ENCODE measurements at places on chromosomes 1 and 21. TPM values are rescaled to one million over a fixed set of nuclear protein-coding genes. Genes with fewer than 3 reads are reported as not detected.
A peak's percentile ranks its signal among the peaks of the same experiment; 100 is the strongest.

DNA sequence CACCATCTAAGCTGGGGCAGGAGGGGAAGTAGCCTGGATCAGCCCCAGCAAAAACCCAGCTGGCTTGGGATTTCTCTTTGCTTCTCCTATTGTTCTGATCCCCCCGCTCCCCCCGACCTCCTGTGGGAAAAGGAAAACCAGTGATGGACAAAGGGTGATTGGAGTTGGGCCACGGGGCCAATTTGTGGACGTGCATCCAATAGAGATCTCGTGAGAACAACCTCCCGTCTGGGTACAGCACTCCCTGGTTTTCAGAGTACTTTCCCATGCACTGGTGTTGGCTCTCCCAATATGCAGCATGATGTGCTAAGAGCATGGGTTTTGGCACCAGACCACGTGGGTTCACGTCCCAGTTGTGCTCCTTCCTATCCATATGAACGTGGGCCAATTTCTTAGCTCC lies 9.0 kb downstream of the BLACAT1 start:
- peak overlapping the region; percentile 83 for H3K27ac ChIP-seq
- peaks cover 80% of the 10 kb centered on the region for H3K4me1 ChIP-seq
- H3K36me3 ChIP-seq = no peaks in the 10 kb centered on the region
- H3K4me3 ChIP-seq = no peak overlapping the region
- no peaks in the 10 kb centered on the region for H3K27me3 ChIP-seq
- no peak for DNase-seq

DNA sequence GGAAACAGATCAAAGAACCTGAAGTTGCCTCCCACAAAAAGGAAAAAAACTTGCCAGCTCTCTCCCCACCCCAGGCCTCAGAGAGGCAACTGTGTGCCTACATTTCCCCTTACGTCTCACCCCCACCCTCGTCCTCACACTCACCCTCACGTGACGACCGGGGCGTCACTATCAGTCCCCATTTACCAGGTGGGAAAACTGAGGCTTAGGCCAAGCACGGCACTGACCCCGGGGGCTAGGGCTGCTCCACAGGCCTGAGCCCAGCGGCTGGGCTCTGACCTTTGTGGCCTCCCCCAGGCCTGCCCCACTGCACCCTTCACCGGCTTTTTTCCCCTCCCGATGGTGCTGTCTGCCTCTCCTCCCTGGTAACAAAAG lies 51.5 kb upstream of the RUNX3 start:
- H3K36me3 ChIP-seq = no peaks in the 10 kb centered on the region
- DNase-seq = no peak
- H3K4me3 ChIP-seq = no peak overlapping the region
- no peaks in the 10 kb centered on the region for H3K4me1 ChIP-seq
- H3K27me3 ChIP-seq = no peaks in the 10 kb centered on the region

DNA sequence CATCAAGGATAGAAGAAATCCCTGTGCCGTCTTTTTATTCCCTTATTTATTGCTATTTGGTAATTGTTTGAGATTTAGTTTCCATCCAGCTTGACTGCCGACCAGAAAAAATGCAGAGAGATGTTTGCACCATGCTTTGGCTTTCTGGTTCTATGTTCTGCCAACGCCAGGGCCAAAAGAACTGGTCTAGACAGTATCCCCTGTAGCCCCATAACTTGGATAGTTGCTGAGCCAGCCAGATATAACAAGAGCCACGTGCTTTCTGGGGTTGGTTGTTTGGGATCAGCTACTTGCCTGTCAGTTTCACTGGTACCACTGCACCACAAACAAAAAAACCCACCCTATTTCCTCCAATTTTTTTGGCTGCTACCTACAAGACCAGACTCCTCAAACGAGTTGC lies 99.0 kb downstream of the TGFB2 start:
- DNase-seq = no peak
- no peaks in the 10 kb centered on the region for H3K36me3 ChIP-seq
- H3K27me3 ChIP-seq = no peaks in the 10 kb centered on the region

DNA sequence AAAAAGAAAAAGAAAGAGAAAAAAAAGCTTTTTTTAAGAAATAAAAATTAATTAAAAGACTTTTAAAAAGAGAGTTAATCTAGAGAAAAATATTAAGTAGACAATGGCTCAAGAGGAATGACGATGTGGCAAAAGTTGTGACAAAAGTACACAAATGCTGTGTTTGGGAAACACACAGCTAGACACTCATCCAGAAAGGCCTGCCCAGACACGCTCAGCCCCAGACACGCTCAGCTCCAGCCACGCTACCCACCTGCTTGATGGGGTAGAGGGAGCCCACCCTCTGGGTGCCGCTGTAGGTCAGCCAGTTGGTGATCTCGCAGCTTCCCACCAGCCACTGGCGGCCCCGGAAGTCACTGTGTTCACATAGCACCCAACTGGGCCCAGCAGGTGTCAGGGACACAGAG lies 10.2 kb downstream of the CD52 start:
- DNase-seq = no peak
- H3K27me3 ChIP-seq = no peaks in the 10 kb centered on the region
- no peaks in the 10 kb centered on the region for H3K36me3 ChIP-seq
- H3K4me1 ChIP-seq = no peaks in the 10 kb centered on the region
- H3K27ac ChIP-seq = no peak overlapping the region

DNA sequence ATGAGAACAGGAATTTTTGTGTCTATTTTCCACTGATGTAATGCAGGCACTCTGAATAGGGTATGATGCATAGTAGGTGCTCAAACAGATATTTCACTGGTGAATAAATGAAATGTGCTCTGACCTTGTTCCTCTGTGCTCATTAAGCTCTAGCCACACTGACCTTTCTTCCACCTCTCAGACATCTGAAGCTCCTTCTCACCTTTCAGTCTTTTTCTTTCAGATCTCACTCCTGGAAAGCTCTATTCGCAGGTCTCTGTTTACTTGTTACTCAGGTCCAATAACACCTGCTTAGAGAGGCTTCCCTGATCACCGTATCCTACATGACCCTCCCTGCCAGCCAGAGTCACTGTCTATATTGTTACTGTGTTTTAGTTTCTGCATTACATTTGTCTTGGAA lies 59.2 kb upstream of the IVNS1ABP start:
- H3K27me3 ChIP-seq = no peaks in the 10 kb centered on the region
- H3K27ac ChIP-seq = no peak overlapping the region
- no peak for DNase-seq
- no peak overlapping the region for H3K4me3 ChIP-seq
- H3K36me3 ChIP-seq = no peaks in the 10 kb centered on the region
- no peaks in the 10 kb centered on the region for H3K4me1 ChIP-seq

GRCh38 chr1:20972855-20973254 lies 185.7 kb upstream of the HP1BP3 start:
- DNase-seq = no peak
- H3K36me3 ChIP-seq = peaks cover 24% of the 10 kb centered on the region
- H3K27ac ChIP-seq = no peak overlapping the region

DNA sequence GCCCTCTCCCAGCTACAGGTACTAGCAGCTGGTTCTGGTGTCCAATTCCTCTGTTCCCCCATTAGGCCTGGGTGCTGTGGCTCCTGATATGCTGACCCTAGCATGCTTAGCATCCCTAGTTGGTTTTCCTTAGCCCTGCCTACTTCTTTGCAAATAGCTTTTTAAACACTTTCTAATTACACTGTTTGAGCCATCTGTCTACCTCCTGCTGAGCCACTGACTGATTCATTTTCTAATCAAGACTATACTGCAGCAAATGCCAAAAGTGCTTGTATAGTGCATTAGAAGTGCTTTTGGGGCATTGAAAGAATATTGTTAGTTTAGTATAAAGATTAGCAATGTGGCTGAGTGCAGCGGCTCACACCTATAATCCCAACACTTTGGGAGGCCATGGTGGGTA lies 36.3 kb downstream of the ERICH3 start:
- no peak for DNase-seq
- no peaks in the 10 kb centered on the region for H3K4me1 ChIP-seq
- H3K27ac ChIP-seq = no peak overlapping the region
- H3K36me3 ChIP-seq = no peaks in the 10 kb centered on the region
- no peak overlapping the region for H3K4me3 ChIP-seq

DNA sequence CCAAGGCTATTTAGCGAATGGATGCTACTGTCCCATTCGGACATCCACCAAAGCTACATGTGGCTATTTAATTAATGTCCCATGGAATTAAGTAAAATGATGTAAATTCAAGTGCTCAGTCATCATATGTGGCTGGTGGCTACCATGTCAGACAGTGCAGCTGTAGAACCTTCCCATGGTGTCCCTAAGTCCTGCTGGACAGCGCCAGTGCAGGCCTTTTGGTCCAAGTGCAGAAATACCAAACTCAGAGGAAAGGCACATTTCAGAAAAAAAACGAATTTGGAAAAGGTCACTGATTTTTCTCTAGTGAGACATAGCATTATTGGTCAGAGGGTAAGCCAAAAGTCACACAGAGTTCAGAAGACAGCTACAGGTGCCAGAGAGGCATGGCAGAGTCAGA lies 17.6 kb downstream of the TMPRSS2 start:
- H3K4me1 ChIP-seq = peaks cover 18% of the 10 kb centered on the region
- no peak for DNase-seq
- H3K4me3 ChIP-seq = no peak overlapping the region

- no peak for DNase-seq
- peaks cover 3% of the 10 kb centered on the region for H3K4me1 ChIP-seq
- H3K27ac ChIP-seq = no peak overlapping the region
- H3K27me3 ChIP-seq = no peaks in the 10 kb centered on the region
These were observed 334.8 kb downstream of the RPS6KC1 start for GRCh38 chr1:213385806-213386324.

- no peak overlapping the region for H3K27ac ChIP-seq
- H3K36me3 ChIP-seq = no peaks in the 10 kb centered on the region
- H3K4me3 ChIP-seq = no peak overlapping the region
These were observed 31.7 kb upstream of the ITLN1 start for GRCh38 chr1:160916666-160917065.

GRCh38 chr1:217332431-217333065 lies 298.3 kb downstream of the GPATCH2 start:
- H3K27me3 ChIP-seq = no peaks in the 10 kb centered on the region
- H3K4me3 ChIP-seq = no peak overlapping the region

- H3K27me3 ChIP-seq = no peaks in the 10 kb centered on the region
- no peak overlapping the region for H3K4me3 ChIP-seq
- H3K36me3 ChIP-seq = no peaks in the 10 kb centered on the region
- DNase-seq = no peak
- H3K4me1 ChIP-seq = no peaks in the 10 kb centered on the region
These were observed 24.2 kb downstream of the TNFRSF9 start for GRCh38 chr1:7916501-7916830.

DNA sequence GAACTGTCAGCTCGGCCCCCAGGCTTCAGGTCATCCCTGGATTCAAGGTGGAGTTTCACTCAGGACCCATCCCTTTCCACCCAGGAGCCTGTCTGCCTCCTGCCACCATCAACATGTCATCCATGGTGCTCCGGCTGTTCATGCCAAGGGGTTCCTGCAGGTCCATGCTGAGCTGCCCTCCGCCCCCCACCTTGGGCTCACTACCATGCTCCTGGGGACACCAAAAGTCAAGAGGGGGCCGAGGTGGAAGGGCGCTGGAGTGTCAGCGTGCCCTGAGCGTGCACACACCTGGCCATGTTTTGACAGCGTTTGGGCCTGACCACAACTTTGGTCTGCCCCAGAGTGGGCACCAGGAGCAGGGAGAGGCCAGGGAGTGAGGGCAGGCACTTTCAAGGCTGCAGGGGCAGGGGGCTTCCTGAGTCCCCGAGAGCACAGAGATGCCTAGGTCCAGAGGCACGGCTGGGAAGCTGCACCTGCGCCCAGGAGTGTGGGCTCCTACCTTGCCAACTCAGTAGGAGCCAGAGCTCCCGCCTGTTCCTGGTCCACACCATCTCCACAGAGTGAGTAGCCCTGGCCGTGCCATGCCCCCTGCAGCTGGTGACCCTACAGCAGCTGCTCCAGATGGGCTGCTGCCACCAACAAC lies 639.6 kb upstream of the ZP4 start:
- H3K27ac ChIP-seq = no peak overlapping the region
- H3K36me3 ChIP-seq = no peaks in the 10 kb centered on the region
- no peaks in the 10 kb centered on the region for H3K27me3 ChIP-seq
- H3K4me3 ChIP-seq = no peak overlapping the region
- H3K4me1 ChIP-seq = no peaks in the 10 kb centered on the region

DNA sequence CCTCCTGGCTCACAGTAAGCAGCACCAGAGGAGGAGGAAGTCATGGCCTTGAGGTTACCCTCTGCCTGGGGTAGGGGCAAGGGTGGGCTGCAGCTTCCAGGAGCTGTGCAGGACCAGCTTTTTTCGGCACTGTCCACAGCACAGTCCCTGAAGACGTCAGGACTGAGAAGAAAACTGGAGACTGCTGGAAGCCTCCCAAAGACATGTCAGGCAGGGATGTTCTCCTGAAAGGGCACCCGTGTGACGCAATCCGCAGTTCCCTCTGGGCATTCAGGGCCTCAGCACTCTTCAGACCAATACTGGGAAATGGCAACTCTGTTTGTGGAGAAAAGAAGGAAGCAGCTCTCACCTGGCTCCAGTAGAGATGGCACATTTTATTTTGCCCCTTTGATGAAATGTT lies 64.8 kb upstream of the TENT5C start:
- peak; percentile 30 for DNase-seq
- H3K4me1 ChIP-seq = peaks cover 10% of the 10 kb centered on the region
- H3K27ac ChIP-seq = peak overlapping the region; percentile 27
- H3K36me3 ChIP-seq = no peaks in the 10 kb centered on the region

- H3K27me3 ChIP-seq = no peaks in the 10 kb centered on the region
- H3K27ac ChIP-seq = no peak overlapping the region
- H3K4me3 ChIP-seq = no peak overlapping the region
- H3K36me3 ChIP-seq = no peaks in the 10 kb centered on the region
- no peak for DNase-seq
These were observed 147.1 kb downstream of the SPATA46 start for GRCh38 chr1:162229549-162229948.

DNA sequence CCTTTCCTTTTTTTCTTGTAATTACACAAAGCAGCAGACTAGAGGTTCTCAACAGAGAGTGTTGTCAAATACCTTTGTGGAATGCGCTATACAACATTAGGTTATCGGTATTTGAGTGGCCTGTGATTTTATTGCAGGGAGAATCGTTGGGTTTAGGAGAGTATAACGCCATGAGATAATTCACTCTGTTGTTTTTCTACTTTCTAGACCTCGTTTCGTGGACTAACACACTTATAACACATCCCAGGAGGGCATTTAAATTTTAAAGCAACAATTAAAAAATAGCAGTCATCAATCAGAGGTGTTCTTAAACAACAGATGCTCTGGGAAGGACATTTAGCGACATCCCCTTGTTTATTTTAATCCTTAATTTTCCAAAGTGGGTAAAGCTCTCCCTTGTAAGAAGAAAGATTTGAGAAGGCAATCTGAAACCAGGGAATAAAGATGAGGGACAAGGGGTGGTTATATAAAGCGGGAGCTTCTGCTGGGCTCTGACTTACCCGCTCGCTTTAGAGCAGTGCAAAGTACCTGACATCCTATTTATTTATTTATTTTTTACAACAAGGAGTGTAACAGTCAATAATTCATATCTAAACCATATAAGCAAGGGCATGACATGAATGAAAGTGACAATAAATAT lies 4.9 kb downstream of the PBX1 start:
- H3K27ac ChIP-seq = peak overlapping the region; percentile 89
- peaks cover 22% of the 10 kb centered on the region for H3K4me1 ChIP-seq
- DNase-seq = no peak
- no peaks in the 10 kb centered on the region for H3K27me3 ChIP-seq
- H3K36me3 ChIP-seq = no peaks in the 10 kb centered on the region
- H3K4me3 ChIP-seq = peak overlapping the region; percentile 6

GRCh38 chr1:68116643-68117235 lies 66.3 kb upstream of the DIRAS3 start:
- H3K36me3 ChIP-seq = no peaks in the 10 kb centered on the region
- H3K4me1 ChIP-seq = peaks cover 8% of the 10 kb centered on the region
- H3K27me3 ChIP-seq = no peaks in the 10 kb centered on the region
- no peak overlapping the region for H3K27ac ChIP-seq
- peak; percentile 52 for DNase-seq

The AMY2B gene
- total RNA-seq = 51.7 TPM

The ETNK2 gene
- 22.2 TPM for total RNA-seq

The DIRAS3 gene
- total RNA-seq = 2.1 TPM

The NTRK1 gene
- 0.11 TPM for total RNA-seq

The ITLN1 gene
- total RNA-seq = not detected

The S100A7 gene
- total RNA-seq = not detected

The DIO1 gene
- total RNA-seq = 374 TPM

The CAMK2N1 gene
- total RNA-seq = 3.2 TPM

The CLCA1 gene
- total RNA-seq = not detected
